ENCODE measurements at places on chromosomes 13 and 19.

- DNase-seq, result no peak
Observed at GRCh38 chr13:80012251-80012650, 328.7 kb downstream of the SPRY2 start.

DNA sequence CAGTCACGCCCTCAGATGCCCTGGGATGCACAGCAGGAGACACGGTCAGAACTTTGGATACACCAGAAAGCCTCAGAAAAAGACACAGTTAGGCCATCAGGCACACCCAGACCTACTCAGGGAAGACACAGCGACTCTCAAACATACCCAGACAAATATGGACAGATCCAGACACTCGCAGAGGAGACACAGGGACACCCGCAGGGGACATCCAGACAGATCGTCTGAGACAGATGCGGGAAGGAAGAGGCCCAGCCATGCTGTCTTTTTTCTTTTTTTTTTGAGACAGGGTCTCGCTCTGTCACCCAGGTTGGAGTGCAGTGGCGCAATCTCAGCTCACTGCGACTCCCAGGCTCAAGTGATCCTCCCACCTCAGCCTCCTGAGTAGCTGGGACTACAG, 4.8 kb downstream of the DPF1 start:
- no peak for DNase-seq

DNA sequence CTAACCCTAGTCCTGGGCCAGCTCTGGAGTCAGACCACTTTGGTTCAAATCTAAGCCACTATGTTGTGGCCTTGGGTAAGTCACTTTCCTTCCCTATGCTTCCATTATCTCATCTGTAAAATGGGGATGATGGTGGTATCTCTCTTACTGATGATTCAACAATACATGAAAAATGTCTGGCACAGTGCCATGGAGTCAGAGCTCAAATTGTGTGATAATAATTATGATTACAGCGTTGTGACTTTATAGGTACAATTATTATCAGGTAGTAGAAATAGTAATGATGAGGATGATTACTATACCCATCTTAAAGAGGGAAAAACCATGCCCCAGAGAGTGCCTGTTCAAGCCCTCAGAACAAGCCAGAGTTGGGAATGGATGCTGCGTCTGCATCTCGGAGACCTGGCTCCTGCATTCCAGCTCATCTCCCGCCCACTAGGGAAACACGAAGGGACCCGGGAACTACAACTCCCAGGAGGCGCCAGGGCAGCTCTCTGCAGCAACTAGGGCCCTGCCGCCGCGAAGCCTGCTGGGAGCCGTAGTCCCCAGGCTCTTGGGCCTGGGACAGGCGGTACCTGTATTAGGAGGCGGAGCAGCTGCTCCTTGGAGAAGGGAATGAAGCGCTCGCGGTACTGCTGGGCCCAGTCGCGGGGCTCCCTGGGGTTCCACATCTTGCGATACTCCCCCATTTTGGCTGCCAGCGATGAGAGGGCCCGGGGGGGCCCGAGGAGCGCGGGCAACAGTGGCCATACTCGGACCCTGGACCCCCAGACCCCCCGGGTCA, 832 bp downstream of the TMEM143 start:
- peak; percentile 78 for DNase-seq

GRCh38 chr13:37446503-37446902, 152.1 kb downstream of the POSTN start:
- peak; percentile 49 for DNase-seq

GRCh38 chr19:18340990-18341868, 831 bp downstream of the PGPEP1 start:
- DNase-seq, result no peak

Data from keratinocyte (primary cell).